ENCODE measurements at places on chromosomes 3 and 15.

GRCh38 chr3:29176501-29176900, 104.4 kb upstream of the RBMS3 start:
- DNase-seq: no peak

DNA sequence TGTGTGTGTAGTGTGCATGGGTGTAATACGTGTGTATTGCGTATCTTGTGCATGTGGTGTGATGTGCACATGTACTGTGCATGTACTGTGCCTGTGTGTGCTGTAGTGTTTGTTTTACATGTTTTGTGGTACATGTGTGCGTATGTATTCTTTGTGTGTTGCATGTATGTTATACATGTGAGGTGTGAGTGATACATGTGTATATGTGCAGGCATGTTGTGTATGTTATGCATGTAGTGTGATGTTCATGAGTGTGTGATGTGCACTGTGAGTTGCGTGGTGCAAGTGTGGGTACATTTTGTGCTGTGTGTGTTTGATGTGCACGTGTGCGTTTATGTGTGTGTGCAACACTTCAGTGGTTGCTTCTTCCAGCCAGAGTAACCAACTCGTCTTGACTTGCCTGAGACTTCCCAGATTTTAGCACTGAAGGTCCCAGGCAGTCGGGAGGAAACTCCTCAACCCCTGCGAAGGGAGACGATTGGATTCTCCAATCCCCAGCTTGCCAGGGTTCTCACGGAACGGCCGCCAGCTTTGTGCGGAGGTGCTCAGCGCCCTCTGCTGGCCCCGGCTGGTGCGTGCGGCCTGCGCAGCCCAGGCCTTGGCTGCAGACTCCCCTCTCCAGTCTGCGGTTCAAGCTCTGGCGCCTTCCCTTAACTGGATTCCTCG, 3.6 kb downstream of the GALNT15 start:
- DNase-seq: no peak

- DNase-seq: no peak
These were observed 9.3 kb downstream of the STRA6 start for GRCh38 chr15:74193299-74193718.

DNA sequence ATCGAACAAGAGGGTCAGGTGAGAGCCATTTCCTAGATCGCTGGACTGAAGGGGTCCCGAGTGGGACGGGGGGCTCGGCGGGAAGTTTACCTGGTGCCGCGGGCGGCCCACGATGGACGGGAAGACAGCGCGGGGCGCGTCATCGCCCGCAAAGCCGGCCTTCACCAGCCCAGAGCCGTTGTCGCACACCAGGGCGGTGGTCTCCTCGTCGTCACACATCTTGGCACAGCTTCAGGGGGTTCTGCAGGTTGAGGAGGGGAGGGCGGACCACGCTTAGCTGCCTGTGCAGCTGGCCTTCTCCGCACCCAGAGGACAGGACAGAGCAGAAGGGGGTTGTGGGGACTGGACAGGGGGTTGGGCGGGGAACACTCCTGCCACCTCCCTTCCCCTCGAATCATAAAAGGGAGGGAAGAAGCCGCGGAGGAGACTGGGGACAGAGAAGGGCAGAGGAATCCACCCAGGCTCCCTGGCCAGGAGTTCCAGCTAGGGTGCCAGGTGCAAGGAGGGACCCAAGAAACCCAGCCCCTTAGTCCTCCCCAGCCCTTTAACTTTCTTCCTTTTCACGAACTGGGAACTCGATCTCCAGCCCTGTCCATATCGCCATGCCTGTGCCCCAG, 651 bp downstream of the ACTC1 start:
- no peak for DNase-seq

- no peak for DNase-seq
These were observed 785 bp downstream of the MFSD1 start for GRCh38 chr3:158802409-158803268.

- DNase-seq: no peak
These were observed 111.5 kb upstream of the MEF2A start for GRCh38 chr15:99454107-99454809.

- no peak for DNase-seq
These were observed 67.6 kb downstream of the SMAD3 start for GRCh38 chr15:67133026-67133425.

DNA sequence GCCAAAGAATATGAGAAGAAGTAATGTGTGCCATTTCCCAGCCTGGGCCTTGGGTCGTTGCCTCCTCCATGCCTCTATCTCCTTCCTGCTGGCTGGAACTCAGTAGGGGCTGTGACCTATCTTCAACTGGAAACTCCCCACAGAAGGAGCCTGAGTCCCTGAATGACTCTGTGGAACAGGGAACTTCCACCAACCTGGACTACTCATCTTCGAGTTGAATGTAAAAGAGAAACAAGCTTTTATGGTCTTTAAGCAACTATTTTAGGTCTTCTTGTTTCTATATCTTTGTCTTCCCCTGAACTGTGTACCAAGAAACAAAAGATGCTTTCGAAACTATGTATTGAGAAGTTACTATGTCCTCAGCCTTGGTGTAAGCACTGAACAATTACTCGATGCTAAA, 355.3 kb upstream of the NR2F2 start:
- DNase-seq: no peak

DNA sequence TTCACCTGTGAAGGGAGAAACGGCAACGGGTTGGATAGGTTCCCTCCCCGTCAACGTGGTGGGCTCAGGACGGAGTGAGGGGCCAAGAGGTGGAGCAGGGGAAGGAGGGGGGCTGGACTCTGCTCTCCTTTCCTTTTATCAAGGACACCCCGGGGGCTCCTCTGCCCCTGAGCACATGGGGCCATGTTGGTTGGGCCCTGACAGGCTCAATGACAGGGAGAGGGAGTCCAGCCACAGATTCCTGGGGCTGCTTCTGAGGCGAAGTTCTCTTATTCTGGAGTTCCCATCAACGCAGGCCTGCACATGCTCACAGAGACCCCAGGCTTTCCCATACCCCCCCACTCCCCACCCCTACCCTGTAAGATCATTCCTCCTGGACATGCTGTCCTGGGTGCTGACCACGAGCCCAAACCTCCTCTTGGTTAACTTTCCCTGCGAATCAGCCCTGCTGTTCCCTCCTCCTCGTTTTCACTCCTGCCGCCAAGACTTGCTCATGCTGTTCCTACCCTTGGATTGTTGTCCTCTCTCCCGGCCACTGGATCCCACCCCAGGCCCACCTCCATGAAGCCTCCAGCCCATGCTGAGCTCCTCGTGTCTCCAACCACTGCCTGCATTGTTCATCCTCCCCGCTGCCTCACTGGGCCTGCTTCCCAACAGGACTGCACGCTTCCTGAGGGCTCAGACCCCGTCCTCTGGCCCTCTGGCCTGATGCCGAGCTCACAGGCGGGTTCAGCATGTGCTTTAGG, 61.2 kb downstream of the SENP2 start:
- DNase-seq: no peak

DNA sequence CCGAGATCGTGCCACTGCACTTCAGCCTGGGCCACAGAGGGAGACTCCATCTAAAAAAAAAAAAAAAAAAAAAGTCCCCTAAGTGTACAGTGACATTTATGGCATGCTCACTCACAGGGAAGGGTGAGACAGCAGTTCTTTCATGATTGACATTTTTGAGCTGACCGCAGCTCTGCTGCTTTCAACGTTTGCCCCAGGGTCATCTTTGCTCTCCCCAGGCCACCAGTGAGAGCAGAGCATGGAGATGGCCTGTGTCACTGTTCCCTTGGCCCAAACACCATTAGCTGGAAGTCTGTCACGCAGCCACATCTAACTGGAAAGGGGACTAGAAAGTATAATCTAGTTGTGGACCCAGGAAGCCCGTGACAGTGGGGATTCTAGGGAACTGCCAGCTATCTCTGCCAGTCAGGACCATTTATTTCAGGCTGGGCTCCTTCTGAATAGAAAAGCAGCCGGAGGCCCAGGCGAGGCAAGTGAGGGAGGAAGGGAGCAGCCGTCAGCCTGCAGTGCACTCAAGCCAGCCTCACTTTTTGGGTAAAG, 193.4 kb upstream of the HES1 start:
- DNase-seq: no peak

GRCh38 chr3:194130807-194131589, 5.0 kb upstream of the HES1 start:
- no peak for DNase-seq

DNA sequence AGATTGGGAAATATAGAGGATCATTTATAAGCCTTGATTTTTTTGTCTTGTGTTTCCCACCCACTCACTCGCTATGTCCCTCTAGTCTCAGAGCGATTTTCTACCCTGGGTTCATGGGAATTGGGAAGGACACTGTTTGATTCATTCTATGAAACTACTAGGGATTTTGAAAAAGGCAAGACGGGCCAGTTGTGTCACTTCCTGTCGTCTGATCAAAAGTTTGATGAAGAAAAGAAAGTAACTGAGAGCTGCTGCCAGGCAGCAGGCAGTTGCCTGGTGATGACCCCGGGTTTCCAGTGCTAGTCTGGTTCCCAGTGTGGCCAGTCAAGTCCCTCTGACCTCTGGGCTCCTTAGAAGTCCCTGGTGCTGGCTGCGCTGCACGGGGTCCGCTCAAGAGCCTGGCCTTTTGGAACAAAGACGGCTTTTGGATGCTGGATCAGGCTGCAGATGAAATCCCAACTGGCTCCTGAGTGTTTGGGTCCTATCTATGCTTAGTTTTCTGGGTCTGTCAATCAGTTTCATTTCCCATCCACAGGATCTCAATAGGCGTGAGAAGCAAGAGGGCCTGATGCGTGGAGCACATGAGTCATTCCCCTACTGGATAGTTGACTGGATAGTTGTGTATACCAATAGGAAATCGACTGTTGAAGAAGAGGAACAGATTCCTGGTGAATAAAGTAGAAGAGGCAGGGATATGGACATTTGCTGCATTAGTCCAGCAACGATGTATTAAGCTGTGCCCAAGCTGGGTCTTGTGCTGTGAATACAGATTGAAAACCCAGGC, 89.7 kb downstream of the EEFSEC start:
- no peak for DNase-seq

DNA sequence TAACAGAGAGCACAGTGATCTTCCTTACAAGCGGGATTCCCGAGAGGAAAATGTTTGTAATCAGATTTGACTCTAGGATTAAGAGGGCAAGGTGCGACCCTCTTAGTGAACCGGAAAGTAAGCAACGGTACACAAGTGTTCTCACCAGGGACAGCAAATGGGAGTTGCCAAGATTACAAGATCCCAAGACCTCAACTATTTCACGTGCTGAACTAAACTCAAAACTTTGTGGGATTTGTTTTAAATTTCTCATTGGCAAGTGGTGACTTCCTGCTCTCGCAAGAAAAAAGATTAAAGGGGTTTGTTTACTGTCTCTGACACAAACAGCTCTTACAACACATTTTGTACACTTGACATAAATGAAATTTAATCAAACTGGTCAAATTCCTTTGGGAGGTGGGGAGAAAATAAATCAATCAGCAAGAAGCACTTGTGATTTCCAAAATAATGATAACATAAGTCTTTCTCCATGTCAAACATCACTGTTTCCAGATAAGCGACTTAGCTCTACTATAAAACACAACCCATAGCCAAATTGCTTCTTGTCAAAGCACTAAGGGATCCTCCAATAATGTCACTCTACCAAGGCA, 2.2 kb upstream of the PGPEP1L start:
- no peak for DNase-seq

DNA sequence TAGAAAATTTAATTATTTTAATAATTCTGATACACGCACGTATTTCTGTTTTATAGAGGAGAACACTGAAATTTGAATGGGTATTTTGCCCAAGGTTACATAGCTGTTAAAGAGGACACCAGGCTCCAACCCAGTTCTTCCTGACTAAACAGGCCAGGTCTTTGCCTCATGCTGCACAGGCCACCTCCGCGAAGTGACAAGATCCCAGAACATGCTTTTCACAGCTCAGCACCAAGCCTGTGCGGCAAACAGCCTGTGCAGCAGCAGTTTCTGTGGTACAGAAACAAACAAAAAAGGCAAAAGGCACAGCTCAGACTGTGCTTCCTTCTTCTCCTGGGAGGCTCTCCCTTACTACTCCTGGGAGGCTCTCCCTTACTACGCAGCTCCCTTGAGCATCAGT, 6.5 kb downstream of the FOXL2 start:
- no peak for DNase-seq

GRCh38 chr3:190012784-190013183, 107.9 kb downstream of the P3H2 start:
- no peak for DNase-seq

- no peak for DNase-seq
These were observed 235.8 kb downstream of the RAP2B start for GRCh38 chr3:153397794-153398193.

GRCh38 chr3:190077395-190078045, 43.2 kb downstream of the P3H2 start:
- DNase-seq: no peak

DNA sequence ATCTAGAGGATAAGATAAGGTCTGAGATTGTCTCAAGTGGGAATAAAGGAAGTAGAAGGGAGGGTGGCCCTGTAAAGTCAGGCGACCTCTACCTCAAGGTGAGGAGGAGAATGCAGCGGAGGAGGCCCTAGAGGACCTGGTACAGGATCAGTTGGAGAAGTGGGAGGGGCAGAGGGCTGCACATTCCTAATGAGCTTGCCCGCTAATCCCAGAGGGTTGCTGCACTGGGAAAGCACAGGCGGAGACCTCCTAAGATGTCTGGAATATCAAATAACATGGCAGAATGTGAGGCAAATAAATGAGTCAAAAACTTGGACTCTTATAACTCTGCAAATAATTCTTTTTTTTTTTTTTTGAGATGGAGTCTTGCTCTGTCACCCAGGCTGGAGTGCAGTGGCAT, 30.2 kb upstream of the VPS8 start:
- no peak for DNase-seq

- no peak for DNase-seq
These were observed 39.0 kb upstream of the BLM start for GRCh38 chr15:90677807-90678790.

GRCh38 chr3:64799606-64800005, 111.8 kb upstream of the ADAMTS9 start:
- no peak for DNase-seq

DNA sequence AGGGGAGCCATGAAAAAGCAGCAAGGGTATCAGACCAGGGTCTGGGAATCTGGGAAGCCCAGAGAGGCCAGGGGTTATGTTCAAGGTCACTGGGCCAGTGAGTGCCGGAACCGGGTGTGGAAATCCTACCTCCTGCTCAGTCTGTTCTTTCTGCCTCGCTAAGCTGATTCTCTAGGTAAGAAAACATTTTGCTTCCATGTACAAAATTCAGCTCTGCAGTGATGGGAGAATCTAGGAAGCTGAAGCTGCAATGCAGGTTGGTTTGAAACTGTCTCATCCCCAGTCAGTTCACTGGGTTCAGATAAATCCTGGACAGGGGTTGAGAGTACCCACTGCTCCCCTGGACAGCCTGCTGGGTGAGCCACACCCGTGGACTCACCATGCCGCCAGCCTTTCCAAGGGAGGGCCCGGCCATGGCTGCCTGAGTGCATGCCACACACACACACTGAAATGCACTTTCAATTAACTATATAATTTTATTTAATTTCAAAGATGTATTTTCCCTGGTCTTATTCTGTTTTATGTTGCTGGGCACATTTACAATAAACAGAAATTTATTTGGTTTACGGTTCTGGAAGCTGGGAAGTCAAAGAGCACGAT, 108.4 kb downstream of the CORO2B start:
- no peak for DNase-seq

GRCh38 chr15:35991386-35991785, 445.4 kb upstream of the DPH6 start:
- DNase-seq: no peak
